Spleen (tissue), 13 donors: ENCODE measurements at places on chromosomes 6 and 20. TPM values are rescaled to one million over a fixed set of nuclear protein-coding genes. Genes with fewer than 3 reads are reported as not detected.

Gene RFX6
- total RNA-seq: not detected

Gene MACROD2
- total RNA-seq: 4.1 TPM

Gene LST1
- total RNA-seq: 181 TPM

Gene TAB2
- total RNA-seq: 73.0 TPM
